SJCRH30 (cell line): ENCODE measurements at places on chromosomes 5 and 9. TPM values are rescaled to one million over a fixed set of nuclear protein-coding genes. Genes with fewer than 3 reads are reported as not detected.
A peak's percentile ranks its signal among the peaks of the same experiment; 100 is the strongest.

DNA sequence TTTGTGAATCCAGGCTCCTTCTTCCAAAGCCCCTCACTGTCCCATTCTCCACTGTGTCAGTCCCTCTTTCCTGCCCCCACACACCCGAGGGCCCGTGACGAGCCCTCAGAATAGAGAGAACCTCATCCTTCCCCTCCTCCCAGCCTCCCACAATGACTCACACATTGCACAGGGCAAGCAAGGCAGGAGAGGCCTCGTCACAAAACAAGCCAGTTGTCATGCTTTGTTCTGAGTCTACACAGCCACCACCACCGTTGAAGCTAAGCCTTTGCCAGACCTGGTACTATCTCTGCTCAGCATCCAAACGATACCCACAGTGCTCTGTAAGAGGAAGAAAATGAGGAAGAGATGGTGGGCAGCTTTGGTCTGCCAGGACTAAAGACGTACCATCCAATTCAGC lies 142.2 kb upstream of the ZNF366 start:
- no peaks in the 10 kb centered on the region; the same call in 1 of the 2 replicates for H3K4me1 ChIP-seq
- H3K27ac ChIP-seq = no peak overlapping the region
- no peaks in the 10 kb centered on the region for H3K27me3 ChIP-seq
- DNase-seq = peak; percentile 24

GRCh38 chr5:122741681-122742080 lies 33.2 kb upstream of the SNX2 start:
- no peaks in the 10 kb centered on the region for H3K36me3 ChIP-seq
- no peaks in the 10 kb centered on the region for H3K27me3 ChIP-seq
- H3K4me1 ChIP-seq = no peaks in the 10 kb centered on the region

Gene HTR4
- 0.06 TPM in 1 of 2 replicates, not detected in the other for total RNA-seq

DNA sequence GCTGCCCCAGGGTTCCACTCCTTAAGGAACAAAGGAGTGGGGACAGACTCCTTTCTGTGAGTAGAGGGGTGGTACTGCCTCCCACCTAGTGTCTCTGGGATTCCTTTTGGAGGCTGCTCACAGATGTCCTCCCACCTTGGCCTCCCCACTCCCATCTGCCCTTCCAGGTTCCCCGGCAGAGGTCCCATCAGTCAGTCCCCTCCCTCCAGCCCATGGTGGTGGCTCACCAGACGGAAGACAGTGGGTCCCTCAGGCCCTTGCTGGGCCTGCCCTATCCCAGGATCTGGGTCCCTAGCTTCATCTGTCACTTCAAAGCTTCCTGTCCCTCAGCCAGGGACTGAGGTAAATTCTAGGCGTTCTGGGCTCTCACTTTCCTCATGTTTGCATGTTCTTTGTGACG lies 35.6 kb upstream of the NEK6 start:
- no peaks in the 10 kb centered on the region; the same call in 1 of the 2 replicates for H3K27me3 ChIP-seq
- H3K36me3 ChIP-seq = no peaks in the 10 kb centered on the region
- H3K27ac ChIP-seq = no peak overlapping the region
- DNase-seq = no peak
- no peak overlapping the region for H3K4me3 ChIP-seq
- no peaks in the 10 kb centered on the region for H3K4me1 ChIP-seq

Gene SPAG8
- 0.20 and 0.63 TPM in 2 replicates for total RNA-seq

Gene OBP2A
- not detected in 2 replicates for total RNA-seq

Gene PLPP7
- total RNA-seq = 1.8 TPM in 2 replicates
